ENCODE measurements at places on chromosomes 2 and 18.
A peak's percentile ranks its signal among the peaks of the same experiment; 100 is the strongest.

GRCh38 chr2:98020992-98021713 is 25.4 kb upstream of the TMEM131 start:
- DNase-seq: no peak

- DNase-seq: peak; percentile 8
Observed at GRCh38 chr2:84899304-84900204, 5.9 kb upstream of the TMSB10 start.

GRCh38 chr2:236754271-236754944 is 184.8 kb downstream of the ACKR3 start:
- no peak for DNase-seq

DNA sequence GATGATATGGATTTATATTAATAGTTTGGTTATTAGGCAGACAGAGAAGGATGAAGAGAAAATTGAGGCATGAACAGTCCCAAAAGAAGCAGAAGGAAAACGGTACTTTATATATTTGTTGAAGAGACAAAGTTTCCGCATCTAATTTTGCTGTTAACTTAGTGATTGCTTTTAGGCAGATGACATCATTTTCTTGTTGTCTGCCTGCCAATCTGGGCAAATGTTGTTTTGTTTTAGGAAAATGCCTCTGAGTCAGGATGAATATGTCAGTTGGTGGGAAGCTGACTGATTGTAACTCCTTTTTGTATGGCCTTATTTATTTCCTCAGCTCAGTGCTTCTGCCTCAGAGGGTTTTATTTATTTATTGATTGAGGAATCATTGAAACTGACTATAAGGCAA is 52.5 kb upstream of the CAVIN2 start:
- no peak for DNase-seq

DNA sequence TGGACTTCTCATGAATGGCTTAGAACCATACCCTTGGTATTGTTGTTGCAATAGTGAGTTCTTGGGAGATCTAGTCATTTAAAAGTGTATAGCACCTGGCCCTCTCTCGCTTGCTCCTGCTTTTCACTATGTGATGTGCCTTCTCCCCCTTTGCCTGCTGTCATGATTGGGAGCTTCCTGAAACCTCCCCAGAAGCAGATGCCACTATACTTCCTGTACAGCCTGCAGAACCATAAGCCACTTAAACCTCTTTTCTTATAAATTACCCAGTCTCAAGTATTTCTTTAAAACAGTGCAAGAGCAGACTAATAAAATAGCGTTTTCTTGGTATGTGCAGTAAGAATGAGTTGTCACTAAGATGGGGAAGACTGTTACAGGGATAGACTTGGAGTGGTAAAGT is 31.6 kb downstream of the BAZ2B start:
- DNase-seq: no peak

DNA sequence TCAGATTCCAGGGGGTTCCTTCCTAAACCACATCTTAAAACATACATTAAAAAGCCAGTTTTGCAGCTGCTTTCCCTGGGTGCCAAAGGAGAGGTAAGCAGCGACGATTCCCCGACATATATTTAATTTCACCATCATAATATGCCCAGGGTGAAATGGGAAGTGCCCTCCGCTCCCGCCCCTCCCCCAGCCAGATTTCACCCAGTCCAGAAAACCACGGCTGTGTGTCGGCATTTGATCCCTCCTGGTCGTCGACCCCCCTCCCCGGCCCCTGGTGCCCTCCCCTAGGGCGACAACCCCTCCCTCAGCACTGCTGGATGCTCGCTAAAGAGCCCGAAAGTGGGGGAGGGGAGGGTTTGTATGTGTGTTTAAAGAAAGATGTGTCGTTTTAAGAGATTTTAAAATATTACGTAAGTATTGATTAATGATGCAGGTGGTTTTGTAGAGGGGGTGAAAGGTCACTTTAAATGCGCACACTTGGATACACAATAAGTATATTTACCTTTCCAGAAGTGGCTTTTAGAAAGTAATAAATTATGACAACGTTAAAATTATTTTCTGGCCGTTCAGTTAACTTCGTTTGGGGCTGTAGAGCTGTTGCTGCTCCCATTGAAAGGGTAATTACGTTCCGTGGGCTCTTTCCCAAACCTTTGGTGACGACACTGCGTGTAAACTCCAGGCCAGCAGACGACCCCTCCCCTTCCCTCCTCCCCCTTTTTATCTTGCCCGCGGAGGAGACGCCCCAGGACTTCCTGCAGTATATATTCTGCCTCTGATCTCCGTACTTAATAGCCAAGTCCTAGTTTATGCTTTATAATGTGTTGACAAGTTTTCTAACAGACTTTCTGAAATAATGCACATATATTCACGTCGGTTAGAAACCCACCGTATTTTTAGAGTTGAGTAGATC is 3.4 kb upstream of the BCL11A start:
- DNase-seq: no peak

- no peak for DNase-seq
Observed at GRCh38 chr18:78406743-78407465, 572.7 kb upstream of the SALL3 start.

GRCh38 chr2:146807568-146808168 is 1037.2 kb upstream of the ACVR2A start:
- DNase-seq: no peak

- no peak for DNase-seq
Observed at GRCh38 chr2:26701596-26701995, 9.1 kb downstream of the KCNK3 start.

DNA sequence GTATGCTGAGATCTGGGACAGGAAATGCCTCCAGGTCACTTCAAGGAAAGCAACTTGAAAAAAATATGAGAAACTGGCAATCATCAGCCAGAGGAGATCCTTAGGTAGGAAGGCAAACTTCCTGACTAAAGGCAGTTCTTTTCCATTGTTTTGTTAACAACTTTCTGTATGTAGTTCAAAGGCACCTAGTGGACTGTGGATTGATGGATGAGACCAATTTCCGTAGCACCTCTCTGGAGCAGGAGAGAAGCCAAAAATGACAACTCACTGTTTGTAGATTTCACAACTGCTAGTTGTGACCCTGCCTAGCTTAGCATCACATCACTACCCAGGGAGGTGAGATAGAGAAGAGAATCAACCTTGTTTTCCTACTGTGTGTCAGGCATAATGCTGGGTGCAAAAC is 21.8 kb upstream of the NOSTRIN start:
- no peak for DNase-seq

GRCh38 chr2:127578411-127578810 is 42.9 kb downstream of the MYO7B start:
- no peak for DNase-seq

GRCh38 chr2:230184727-230185578 is 34.8 kb downstream of the SP110 start:
- no peak for DNase-seq

- DNase-seq: no peak
Observed at GRCh38 chr2:57570961-57571360, 475.6 kb upstream of the VRK2 start.
